ENCODE measurements at places on chromosomes 1 and 21.

DNA sequence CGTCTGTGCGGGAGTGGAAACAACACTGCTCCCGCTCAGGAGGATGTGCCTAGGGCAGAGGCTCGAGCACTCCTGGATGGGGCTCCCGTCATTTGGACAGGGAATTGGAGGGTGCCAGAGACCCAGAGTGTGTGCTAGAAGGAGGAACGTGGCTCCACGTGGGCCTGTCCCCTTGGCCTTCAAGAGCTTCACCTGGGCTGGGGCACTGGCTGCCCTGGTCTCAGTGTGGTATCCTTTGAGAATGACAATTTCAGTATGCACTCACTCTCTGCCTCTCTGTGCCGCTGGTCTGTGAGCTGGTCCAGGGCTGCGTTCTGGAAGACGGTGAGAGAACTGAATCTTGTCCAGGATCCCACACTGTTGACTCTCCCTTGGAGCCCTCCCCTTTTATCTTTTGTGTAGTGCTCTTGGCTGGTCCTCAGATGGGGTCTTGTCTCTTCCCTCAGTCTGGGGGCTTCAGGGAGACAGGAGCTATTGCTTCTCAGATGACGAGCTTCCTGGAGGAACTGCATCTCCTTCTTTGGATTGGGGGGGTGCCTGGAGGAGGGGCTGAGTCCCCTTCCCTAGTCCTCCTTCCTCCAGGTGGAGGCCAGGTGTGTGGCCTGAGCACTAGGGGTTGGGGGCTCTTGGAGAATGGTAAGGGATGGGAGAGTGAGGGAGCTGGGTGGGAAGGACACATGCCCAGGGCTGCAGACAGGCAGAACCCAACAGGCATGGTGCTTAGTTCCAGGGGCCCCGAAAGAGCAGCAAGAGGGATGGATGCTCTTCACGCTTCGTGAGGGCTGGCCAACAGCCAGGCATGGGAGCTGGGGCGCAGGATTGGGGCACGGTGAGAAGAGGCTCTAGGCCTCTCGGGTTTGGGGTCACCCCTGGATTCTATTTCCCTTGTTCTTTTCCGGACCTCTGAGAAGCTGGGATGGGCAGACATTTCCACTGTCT lies 14.8 kb upstream of the ETV3L start:
- DNase-seq: no peak

DNA sequence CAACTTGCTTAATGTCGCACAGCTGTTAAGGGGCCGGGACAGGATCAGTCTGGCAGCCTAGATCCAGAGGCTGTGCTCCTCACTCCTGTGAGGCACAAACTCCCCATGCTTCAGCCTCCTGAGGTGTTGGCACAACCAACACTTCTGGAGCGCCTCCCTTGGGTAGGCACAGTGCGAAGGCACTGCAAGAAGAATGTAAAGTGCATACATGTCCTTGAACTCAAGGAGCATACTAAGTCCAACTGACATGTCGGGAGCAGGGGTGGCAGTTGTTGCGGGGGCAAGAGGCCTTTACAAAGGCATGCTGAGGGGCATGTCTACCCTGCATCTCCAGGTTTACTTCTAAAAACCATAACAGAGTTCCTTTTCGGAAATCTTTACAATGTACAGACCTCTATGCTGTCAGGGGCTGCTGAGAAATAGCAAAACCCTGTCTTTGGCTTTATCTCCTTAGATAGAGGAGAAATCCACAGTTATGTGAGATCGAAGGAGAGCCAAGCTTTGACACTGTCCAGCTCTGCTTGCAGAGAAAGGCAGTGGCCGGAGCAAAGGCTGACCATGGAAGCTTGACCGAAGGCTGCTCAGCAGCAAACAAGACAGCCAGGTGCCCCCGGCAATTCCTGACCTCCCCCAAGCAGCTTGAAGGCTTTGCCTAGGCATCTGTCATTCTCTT lies 93.9 kb downstream of the CDC7 start:
- no peak for DNase-seq

GRCh38 chr1:95572002-95572401 lies 338.0 kb downstream of the RWDD3 start:
- DNase-seq: no peak

DNA sequence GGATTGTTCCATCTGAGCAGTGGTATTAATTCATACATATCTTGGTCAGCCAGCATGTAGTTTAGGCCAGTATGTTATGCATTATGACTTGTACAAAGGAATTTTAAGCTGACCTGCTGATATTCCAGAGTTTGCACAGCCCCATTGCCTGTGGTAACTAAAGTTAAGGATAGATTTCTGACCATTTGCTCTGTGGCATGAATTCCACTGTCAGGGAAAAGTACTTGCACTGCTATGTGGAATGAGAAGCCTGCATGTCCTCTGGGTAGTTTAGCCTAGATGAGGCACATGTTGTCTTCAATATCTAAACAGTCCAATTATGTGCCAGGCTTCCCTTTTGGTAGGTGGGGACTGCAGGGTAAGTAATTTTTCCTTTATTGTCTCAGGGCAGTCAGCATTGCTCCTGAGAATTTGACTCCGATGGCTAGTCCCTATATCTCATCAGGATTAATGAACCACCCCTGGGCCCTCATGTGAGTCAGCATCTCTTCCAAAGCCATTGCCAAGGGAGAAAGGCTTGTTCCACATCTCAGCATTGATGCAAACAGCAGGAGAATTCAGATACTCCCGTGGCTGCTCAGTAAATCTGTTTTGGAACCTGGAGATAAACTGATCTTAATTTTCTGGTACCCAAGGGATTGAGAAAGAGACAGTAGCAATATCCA lies 30.2 kb downstream of the NEK7 start:
- no peak for DNase-seq

DNA sequence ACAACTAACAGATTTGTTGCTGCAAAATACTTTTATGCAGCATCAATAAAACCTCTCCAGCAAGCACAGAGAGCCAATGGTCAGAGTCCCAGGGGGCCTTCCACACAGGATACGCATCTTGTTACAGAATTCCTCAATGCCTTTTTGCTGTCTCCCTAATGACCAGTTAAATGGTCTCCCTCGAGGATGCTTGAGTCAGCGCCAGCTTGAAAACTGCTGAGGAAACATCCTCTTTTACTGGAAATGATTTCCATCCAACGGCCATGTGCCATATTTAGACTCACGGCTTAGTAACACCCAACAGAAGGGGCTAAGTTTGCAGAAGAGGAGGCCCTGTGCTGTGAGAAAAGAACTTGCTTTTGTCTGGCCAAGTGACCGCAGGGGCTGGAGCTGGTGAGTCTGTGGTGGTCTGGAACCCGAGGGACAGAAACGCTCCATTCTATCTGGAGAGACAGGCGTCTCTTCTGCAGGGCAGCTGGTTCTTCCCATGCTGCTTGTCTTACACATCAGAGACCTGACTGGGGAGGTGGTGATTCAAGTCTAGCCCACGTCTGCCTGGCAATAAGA lies 496.4 kb downstream of the SETD4 start:
- peak; percentile 80 for DNase-seq

DNA sequence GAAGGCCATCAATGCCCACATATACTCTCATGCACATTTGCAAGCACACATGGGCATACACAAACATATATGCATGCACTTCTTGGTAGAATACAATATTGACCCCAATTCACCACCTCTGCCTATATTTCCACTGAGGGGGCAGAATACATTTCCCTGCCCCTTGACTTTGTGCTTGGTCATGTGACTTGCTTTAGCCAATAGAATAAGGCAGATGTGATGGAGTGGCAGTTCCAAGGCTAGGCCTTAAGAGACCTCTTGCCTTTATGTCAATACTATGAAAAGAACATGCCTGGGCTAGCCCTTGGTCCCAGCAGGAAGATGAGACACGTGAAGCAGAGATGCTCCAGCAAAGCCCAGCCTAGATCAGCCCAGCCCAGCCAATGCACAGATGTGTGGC lies 66.0 kb upstream of the GRIK3 start:
- no peak for DNase-seq

- DNase-seq: no peak
These were observed 177.5 kb downstream of the ROR1 start for GRCh38 chr1:63951059-63951946.

GRCh38 chr21:44567481-44568171 lies 5.9 kb upstream of the KRTAP10-4 start:
- DNase-seq: no peak

DNA sequence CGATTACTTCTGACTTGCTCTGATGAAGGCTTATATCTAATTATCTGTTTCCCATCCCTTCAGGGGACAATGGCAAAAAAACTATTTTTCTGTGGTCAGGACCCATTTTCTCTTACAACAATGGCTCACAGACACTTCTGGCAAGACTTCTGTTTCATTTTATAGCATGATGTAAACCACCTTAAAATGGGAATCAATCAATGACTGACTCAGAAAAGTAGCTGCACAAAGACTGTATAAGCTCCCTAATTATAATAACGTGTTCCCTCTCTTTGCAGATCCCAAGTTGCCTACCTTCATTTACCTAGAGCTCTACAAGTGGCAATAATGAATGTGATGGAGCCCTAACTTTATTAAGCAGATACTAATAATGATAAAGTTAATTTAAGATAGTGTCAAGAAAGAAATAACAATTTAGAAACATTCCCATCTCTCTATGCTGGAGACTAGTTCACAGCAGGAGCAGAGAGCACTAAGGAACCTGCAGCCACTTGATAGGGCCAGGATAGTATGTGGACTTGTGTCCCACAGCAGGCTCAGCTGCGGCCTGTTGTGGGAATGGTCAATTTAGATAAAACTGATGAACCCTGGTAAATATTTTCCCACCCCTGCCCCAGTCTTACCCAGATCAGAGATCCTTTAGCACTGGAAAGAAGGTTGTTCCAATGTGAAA lies 538 bp downstream of the GBP2 start:
- DNase-seq: no peak

GRCh38 chr1:19869929-19870328 lies 12.3 kb upstream of the OTUD3 start:
- no peak for DNase-seq

DNA sequence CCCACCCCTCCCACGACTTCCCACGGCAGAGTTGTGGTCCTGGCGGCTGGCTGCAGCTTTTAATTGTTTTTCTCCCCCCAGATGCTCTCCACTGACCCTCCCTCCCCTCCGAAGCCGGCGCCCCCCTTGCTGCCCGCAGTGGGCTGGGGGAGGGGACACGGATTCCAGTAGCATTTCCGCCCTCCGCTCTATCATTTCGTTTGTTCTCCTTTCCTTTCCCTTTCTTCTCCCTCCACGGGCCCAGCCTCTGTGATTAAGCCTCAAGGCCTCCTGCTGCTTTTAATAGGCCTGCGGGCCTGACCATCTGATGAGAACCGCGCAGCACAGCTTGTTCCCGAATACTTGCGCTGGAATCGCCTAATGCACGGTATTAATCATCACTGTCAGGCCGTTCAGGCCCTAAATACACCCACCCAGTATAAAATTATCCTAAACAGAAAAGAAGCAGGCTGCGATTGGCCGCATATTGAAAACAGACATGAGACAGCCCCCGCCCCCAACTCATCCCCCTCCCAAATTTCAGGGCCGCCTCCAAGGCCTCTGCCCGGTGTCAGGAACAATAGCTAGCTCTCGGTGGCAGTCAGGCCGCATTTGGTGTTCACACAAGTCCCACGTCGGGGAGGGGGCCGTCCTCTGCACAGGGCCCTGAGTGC lies 102.0 kb upstream of the ARHGEF16 start:
- no peak for DNase-seq

DNA sequence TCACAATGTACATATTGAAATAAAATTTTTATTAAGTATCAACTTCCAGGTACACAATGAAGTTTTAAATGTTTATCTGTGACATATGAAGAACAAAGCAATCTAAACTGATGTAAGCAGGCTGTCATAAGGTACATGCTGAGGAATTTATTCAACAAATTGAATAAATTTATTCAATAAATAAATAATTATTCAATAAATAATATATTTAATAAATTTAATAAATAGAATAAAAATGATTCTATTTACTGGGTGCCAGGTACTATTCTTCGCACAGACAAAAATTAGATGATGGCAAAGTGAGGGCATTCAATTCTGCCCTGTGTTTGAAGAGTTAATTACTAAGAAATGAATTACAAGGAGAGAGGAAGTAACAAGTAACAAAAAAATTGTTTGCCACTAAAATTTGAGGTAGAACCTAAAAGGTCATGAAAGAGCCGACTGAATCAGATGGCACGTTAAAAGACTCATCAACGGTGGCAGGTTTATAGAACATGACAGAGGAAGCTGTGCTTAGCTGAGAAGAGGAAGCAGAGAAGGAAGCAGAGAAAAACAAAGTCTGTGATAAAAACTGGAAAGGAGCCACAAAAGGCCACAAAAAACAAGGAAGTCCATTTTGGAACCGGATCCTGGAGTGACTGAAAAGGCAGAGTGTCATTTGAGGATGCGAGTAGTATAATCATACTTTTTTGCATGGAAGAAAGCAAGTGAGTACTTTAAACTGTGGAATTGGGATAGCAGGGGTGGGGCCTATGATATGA lies 2.2 kb upstream of the USP24 start:
- DNase-seq: no peak

- no peak for DNase-seq
These were observed 11.7 kb downstream of the NR5A2 start for GRCh38 chr1:200038981-200039848.

GRCh38 chr1:27448982-27449381 lies 41.0 kb downstream of the WASF2 start:
- no peak for DNase-seq

DNA sequence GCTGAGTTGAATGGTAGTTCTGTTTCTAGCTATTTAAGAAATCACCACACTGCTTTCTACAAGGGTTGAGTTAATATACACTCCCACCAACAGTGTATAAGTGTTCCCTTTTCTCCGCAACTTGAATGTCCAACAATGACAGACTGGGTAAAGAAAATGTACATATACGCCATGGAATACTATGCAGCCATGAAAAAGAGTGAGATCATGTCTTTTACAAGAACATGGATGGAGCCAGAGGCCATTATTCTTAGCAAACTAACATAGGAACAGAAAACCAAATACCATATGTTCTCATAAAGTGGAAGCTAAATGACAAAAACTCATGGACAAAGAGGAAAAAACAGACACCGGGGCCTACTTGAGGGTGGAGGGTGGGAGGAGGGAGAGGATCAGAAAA lies 14.8 kb upstream of the TTLL7 start:
- DNase-seq: no peak

GRCh38 chr1:220751111-220751510 lies 3.0 kb downstream of the MTARC2 start:
- DNase-seq: no peak

DNA sequence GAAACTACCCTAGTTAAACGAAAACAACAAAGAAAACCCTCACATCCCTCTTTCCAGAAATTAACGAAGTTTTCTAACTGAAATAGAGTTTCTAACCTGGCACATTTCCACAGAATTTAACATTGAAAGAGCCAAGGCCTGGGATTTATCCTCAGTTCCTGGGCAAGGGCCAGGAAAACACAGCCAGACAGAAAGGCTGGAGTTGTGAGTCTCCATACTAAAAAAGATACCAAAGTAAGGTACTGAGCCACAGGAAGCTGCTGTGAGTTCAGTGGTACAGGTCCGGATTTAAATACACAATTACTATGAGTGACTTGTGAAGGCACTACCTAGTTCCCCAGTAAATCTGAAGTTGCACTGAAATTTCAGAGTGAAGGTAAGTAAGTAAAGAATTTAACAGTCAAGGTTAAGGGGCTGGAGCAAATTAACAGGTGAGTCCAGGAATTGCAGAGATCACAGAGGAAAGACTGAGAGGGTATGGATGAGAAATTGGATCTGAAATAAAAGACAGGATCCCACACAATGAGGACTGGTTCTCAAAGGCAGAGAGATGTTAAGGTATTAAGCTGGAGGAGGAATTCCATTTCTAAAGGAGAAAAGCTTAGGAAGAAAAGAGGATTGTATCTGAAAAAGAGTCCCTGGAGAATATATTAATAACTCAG lies 905 bp downstream of the LIX1L start:
- no peak for DNase-seq
